ENCODE measurements at places on chromosomes 3 and 15.

- no peak for DNase-seq
Measured at GRCh38 chr15:62932436-62932835, 110.1 kb upstream of the TPM1 start.

DNA sequence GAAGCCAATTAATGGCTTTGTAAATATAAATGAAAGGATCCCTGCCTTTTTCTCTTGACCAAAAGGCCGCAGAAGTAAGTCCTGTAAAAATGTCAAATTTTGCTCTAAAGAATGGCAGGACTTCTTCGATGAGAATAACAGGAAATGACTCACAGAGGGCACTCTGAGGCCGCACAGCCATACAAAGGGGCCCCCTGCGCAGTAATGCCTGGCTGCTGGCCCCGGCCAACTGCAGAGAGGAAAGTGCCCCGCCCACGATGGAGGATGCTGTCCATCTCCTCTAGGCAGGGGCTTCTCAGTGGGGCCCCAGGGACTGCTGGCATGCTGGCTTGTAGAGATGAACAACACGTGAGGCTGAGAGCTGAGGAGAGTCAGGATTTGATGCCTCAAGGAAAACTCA, 18.1 kb upstream of the SCN10A start:
- peak; percentile 71 for DNase-seq

GRCh38 chr3:180594631-180595558, 7.1 kb upstream of the TTC14 start:
- peak; percentile 46 for DNase-seq

GRCh38 chr15:85541744-85542143, 161.3 kb downstream of the AKAP13 start:
- no peak for DNase-seq

DNA sequence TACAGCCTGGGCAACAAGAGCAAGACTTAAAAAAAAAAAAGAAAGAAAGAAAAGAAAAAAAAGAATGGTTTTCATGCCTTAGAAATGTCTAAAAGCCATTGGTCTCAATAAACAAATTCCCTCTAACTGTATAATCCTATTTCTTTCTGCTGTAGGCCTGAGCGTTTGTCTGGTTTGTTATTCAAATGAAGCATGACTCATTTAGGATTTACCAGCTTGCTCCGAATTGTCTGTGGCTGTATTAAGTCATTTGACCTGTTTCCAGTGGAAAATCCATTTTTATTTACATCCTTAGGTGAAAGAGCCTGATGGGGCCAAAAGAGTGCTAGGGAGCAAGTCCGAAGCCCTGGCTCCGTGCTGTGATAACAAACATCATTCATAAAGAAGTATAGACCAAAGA, 73.8 kb downstream of the BDH1 start:
- DNase-seq = no peak

GRCh38 chr3:25803833-25804232, 13.9 kb downstream of the OXSM start:
- no peak for DNase-seq

DNA sequence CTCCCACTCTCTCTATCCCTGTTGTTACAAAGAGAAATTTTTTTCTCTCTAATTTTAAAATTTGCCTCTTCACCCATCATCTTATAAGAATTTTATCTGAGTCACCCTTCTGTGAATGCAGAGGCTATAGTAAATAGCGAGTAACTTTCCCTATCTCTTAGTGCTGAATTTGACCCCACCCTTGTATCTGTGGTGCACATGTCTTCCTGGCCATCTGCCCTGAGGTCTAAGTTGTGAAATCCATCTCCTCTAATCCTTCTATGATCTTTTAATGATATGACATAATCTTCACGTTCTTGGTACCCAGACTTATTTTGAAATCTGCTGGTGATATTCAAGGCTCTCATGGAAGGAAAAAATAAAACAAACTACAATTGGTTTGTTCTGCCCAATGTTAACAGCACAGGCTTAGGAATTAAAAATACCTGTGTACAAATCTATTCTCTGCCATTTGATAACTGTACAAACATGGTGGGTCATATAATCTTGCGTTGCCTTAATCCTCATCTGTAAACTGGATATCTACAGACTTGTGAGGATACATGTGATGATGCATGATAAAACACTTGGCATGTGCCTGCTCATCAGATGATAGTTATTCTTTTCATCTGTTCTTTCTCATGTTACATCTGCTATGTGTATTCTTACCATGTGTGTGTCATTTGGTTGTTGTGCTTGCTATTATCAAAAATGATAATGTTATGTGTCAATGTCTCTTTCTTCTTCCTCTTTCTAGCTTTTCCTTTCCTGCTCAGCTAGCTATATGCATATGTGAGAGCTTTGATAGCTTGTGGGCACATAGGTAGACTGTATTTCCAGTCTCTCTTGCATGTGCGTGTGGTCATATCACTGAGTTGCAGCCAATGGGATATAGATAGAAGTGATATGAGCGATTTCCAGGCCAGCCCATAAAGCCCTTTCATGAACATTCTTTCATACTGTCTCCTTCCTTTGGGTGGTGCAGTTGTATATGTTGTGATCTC, 13.7 kb upstream of the CCR3 start:
- DNase-seq = peak; percentile 66

DNA sequence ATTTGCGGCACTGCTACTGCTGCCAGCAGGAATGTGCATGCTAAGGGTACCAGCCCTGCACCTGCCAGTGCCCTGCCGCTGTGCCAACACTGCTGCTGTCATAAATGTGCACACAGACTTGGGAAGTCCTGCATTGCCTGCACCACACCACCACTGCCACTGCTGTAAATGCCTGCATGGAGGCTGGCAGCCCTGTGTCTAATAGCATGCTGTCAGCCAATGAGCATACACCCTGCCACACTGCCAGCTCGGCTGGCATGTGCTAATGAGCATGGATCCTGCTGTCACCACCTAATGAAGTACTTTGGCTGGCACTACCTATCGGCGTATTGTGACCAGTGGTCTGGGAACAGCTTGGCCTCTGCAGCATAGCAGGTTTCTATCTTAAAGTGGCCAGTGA, 981.8 kb upstream of the GBE1 start:
- DNase-seq = no peak

All from KBM-7 (cell line).